Hematopoietic multipotent progenitor cell treated with erythropoietin and hydrocortisone succinate and interleukin-3 and kit ligand, for 6 days (in vitro differentiated cells): ENCODE measurements at places on chromosomes 1 and 21.

GRCh38 chr1:239287296-239287695 is 99.1 kb upstream of the CHRM3 start:
- DNase-seq, result no peak

- no peak for DNase-seq
Observed at GRCh38 chr1:155507945-155508344, 54.7 kb downstream of the ASH1L start.

- DNase-seq, result no peak
Observed at GRCh38 chr1:6267686-6268322, 6.9 kb upstream of the GPR153 start.

DNA sequence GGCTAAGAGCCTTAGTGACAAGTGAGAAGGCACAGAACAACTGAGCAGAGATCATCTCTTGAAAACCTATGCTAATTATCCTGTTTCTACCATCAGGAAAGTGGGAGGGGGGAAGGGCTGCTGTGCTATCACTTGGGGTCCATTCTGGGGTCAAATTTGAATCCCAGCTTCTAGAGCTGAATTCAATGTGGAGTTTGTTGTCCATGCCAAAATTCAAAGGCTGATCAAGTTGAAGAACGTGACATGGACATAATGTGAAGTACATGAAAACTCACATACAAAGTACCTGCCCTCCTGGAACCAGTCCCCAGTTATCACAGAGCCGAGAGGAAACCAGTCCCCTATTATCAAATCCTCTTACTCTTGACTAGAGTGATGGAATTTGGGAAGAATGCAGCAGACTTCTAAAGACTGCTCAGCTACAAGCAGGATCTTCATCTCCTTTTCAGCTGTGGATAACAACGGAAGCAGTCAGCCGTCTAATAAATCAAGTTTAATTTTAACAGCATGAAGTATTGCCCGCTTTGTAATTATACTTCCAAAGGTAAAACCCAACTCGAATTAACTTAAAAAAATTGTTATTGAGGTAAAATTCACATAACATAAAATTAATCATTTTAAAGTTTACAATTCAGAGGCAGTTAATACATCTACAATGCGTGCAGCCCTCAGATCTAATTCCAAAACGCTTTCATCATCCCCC is 78.3 kb downstream of the SLC45A1 start:
- DNase-seq, result no peak

DNA sequence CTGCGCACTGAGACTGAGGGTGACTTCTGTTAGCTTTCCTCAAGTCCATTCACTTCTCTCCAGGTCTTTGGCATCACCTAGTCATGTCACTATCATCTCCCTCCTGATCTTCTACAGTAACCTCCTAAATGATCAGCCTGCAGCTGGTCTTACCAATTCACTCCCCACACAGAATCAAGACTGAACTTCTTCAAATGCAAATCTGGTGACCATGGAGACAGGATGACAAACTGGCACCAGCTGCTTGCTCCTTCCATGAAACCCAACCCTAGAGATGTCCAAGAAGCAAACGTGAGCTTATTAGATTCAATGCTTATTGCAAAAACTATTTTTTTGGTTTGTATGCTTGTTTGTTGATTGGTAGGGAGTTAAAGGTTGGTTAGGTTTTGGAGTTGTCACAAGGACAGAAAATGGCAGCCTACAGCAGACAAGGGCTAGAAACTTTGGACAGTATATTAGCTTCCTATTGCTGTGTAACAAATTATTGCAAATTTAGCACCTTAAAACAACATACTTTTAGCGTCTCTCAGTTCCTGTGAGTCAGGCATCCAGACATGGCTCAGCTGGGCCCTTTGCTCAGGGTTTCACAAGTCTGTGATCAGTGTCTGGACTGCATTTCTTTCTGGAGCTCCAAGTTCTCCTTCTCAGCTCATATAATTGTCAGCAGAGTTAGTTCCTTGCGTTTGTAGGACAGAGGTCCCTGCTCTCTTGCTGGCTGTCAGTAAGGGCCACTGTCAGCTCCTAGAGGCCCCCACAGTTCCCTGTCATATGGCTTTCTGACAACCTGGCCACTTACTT is 53.3 kb upstream of the GJA8 start:
- DNase-seq, result no peak

GRCh38 chr1:19484798-19485361 is 459 bp downstream of the CAPZB start:
- no peak for DNase-seq

- no peak for DNase-seq
Observed at GRCh38 chr1:192620071-192620635, 15.8 kb upstream of the RGS13 start.

- DNase-seq, result peak; percentile 48
Observed at GRCh38 chr1:58784758-58785441, 1.1 kb upstream of the JUN start.

DNA sequence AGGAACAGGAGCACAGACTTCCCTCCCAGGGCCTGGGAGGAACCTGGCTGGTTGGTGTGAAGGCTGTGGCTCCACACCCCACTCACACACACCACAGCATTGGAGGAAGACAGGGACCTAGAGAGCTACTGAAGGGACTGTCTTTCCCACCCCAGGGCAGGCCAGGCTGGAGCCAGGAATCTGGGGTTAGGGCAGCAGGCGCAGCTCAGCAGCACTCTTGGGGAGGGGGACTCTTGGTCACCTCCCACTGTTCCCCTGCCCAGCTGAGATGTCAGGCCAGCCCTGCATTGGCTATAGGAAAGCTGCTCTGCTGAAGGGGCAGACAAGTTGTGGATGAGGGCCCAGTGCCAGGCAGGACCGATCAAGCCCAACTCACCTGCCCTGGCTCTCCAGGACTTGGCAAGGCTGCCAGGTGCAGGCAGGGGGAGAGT is 1.6 kb upstream of the PLEKHA6 start:
- no peak for DNase-seq

DNA sequence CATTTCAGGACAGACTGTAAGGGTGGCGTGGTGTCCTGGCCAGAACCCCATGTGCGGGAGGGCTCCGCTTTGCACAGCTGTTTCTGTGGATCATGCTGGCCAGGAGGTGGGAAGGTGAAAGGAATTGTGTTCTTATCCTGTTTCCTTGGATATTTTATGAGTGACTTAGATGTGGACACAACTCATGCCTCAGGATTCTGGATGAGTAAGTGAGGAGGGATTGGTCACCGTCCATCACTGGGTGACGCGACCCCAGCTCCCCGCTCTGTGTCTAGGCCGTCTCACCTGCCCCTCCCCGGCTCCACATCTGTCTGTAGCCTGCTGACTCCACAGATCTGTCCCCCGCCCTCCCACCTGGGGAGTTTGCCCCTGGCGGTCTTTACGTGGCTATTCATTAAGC is 48.8 kb downstream of the PIK3CD start:
- DNase-seq, result no peak

DNA sequence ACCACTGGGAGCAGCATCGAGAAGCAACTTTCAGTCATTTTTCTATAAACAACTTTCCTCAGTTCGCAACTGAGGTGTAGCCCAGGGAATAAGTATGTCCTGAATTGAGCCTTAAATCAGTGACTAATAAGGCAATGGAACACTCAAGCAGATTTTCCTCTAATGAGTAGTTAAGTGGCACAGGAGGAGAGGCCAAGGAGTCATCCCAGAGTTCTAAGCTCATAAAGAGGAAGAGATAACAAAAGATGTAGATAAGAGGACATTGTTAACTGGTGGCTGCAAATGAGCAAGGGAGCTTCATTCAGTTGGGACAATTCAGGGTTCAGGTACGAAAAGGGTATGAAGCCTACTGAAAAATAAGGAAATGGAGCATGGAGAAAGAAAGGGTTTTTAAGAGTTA is 64.5 kb downstream of the LRRC40 start:
- DNase-seq, result no peak

DNA sequence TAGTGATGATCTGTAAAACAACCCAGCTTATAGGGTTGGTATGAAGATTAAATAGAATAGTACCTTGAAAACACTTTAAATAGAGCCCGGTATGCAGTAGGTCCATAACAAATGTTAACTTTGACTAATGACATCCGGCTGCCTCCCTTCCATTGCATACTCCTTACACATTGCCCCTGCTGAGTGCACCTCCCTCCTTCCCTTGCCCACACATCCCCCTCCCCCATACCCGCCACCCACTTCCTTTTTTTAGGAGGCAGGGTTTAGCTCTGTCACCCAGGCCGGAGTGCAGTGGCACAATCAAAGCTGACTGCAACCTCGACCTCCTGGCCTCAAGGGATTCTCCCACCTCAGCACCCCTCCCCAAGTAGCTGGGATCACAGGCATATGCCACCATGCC is 24.4 kb upstream of the ZC3H12A start:
- DNase-seq, result peak; percentile 61

- DNase-seq, result no peak
Observed at GRCh38 chr1:186519982-186520381, 59.1 kb upstream of the PDC start.

GRCh38 chr1:227775841-227776240 is 39.6 kb upstream of the PRSS38 start:
- DNase-seq, result no peak

GRCh38 chr1:11142618-11143391 is 43.1 kb upstream of the EXOSC10 start:
- no peak for DNase-seq

- DNase-seq, result peak; percentile 88
Observed at GRCh38 chr1:101112051-101112780, 86.6 kb upstream of the DPH5 start.

GRCh38 chr1:115090540-115090939 is 1.2 kb upstream of the TSPAN2 start:
- no peak for DNase-seq

GRCh38 chr1:112743174-112744008 is 28.3 kb upstream of the PPM1J start:
- DNase-seq, result no peak

- DNase-seq, result no peak
Observed at GRCh38 chr1:157201767-157202166, 63.6 kb upstream of the ETV3 start.

- DNase-seq, result peak; percentile 15
Observed at GRCh38 chr1:43034778-43035177, 76.1 kb upstream of the SLC2A1 start.

DNA sequence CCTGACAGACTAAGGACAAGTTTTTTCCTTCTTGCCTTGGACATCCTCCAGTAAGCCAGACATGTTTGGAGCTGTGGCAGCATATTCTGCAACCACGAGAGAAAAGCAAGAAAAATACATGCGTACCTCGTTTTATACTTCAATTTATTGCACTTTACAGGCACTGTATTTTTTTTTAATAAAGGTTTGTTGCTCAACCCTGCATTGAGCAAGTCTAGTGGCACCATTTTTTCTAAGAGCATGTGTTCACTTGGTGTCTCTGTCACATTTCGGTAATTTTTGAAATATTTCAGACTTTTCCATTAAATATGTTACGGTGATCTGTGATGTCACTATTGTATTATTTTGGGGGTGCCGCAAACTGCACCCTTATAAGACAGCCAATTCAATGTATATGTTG is 2.1 kb upstream of the SSX2IP start:
- no peak for DNase-seq

DNA sequence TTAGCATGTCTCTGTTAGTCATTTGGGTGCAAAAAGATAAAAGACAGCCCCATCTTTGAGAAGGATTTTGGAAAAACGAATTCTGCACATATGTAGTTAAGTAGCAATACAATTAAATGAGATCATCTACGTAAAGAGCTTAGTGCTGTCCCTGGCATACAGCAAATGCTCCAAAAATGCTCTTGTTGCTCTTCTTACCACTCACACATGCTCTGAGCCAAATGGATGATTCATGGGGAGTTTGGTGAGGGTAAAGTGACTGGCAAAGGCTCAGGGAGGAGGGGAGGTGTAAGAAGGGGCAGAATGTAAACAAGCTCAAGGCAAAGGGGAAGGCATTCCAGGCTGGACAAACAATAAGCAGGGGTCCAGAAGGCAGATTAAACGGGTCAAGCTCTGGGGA is 191.9 kb downstream of the AK5 start:
- no peak for DNase-seq

DNA sequence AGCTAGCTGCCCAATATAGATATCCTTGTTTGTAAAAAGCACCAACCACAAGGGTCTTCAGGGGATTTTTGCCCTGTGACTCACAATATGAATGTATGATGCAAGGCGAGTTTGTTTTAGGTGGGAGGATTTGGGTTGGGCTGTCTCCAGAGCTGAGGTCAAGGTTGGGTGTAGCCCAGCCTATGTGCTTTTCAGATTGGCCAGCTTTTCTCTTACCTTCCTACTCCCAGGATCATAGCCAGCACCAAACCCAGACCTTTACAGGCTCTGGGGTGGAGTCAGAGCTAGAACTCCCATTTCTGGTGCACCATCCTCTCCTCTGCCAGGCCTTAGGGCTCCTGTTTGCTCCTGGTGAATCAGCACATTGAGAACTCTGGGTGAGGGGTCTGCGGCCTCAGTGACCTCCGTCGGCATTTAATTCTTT is 55.6 kb upstream of the GCLM start:
- no peak for DNase-seq

GRCh38 chr1:198910816-198911215 is 272.0 kb downstream of the PTPRC start:
- no peak for DNase-seq

GRCh38 chr1:226814751-226815537 is 55.5 kb upstream of the PSEN2 start:
- DNase-seq, result no peak

- no peak for DNase-seq
Observed at GRCh38 chr1:42164551-42165420, at the start of gene GUCA2A. TSS of gene GUCA2A (minus strand) at chr1:42164745. CDS start at chr1:42164712, 33 bp downstream.

- DNase-seq, result peak; percentile 87
Observed at GRCh38 chr1:65309304-65310077, at the start of gene DNAJC6. TSS of gene DNAJC6 (plus strand) at chr1:65309543. CDS start at chr1:65309746, 203 bp downstream.

DNA sequence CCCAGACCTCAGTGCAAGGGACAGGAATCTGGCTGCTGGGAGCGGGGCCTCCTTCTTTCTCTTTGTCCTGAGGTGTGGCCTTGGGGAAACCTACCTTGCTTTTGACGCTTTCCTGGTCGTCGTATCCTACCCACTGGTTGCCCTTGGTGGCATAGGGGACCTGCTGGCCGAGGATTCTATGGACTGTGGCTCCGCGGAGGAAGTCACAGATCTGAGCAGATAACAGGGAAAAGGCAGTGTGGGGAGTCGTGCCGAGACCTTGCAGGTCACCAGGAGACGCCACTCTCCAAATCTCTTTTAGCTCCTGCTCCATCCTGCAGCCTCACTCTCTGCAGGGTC is 4.0 kb upstream of the MYBPH start:
- no peak for DNase-seq

- DNase-seq, result no peak
Observed at GRCh38 chr1:41749991-41750745, 168.6 kb downstream of the HIVEP3 start.

GRCh38 chr1:43952731-43953346 is 6.1 kb downstream of the IPO13 start:
- peak; percentile 54 for DNase-seq

DNA sequence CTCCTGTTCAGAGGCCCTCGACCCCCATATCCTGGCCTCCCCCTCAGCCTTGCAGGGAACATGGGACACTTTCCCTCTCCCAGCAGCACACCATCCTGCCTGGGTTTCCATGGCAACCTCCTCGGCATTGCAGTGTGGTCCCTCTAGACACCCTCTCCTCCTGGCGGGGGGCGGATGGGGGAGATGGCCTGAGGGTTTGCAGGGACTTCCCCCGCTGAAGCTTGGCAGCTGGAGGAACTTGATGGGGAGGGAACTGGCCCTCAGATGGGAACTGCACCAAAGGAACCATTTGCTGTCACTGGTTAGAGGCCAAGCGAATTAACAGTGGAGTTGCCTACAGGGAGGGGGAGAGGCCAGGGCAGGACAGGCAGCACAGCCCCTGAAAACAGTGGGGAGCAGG is 28.7 kb downstream of the RIMS3 start:
- no peak for DNase-seq
